Hematopoietic multipotent progenitor cell treated with erythropoietin and hydrocortisone succinate and interleukin-3 and kit ligand, for 8 days (in vitro differentiated cells): ENCODE measurements at places on chromosomes 13 and 19.
A peak's percentile ranks its signal among the peaks of the same experiment; 100 is the strongest.

GRCh38 chr13:108962654-108963053, 333.2 kb downstream of the MYO16 start:
- DNase-seq, result peak; percentile 57

GRCh38 chr19:10699650-10700335, 1.4 kb upstream of the QTRT1 start:
- peak; percentile 85 for DNase-seq

DNA sequence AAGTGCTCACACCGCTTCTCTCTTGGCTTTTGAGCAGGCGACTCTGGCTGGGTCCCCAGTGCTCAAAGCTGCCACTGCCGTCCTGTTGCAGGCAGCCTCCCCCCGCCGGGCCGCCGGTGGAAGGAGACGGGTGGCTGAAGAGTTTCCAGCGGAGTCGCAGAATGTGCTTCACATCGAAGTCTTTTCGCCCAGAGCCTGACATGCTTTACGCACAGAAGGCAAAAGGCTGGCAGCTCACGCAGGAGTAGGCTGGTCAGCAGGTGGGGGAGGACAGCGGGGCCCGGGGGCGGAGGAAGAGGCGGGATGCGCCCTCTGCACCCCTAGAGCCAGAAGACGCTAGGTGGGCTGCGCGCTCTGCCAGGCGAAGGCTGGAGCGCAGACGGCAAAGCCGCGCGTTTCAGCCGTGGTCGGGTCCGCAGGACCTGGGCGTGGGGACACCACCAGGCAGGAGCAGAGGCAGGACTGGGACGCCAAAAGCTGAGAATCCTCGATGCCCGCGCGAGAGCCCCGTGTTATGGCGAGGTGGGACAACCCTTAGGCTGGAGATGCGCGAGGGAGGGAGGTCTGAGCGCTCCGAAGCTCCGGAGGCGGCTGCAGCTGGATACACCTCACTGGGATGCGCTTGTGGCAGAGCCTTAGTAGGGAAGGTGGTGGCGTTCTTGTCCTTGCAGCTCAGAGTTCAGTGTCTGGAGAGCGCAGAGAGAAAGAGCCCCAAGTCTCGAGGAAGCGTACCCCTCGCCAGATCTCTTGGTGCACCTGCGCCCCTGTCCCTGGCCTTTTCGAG, at the start of gene ATXN8OS:
Gene ATXN8OS, plus strand, starts transcription at position 329 of the 784 bp plus-strand sequence.
- no peak for DNase-seq

DNA sequence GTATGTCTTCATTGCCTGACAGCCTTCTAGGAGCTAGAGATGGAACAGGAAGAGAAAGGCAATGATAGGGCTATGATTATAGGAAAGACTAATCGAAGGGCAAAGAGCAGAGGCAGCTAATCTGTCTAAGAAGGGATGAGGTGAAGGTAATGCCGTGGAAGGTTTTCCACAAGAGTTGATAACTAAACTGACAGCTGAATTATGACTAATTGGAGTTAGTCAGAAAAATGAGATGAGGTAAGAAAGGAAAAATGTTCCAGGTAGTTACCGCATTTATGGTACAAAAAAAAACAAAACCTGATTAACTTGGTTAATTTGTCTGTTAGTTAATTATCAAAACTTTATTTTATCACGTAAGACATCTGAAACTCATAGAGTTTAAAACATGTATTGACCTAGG, 260.3 kb downstream of the SLITRK6 start:
- no peak for DNase-seq

DNA sequence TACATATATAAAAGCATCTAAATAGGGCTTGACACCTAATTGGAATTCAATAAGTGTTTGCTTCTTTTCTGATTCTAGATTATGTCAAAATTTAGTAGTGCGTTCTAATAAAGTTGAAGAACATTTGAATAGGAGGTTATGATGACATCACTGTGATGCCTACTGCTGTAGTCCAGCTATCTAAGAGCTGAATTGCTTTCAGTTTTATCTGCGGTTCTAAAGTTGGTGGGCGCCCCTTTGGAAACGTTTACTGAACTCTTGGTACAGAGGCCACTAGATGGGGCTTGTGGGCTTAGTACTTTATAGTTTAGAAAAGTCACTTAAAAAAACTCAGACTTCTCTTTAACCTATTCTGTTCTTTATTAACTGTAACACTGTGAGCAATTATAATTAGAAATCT, 776.9 kb downstream of the GPC5 start:
- DNase-seq, result peak; percentile 55

DNA sequence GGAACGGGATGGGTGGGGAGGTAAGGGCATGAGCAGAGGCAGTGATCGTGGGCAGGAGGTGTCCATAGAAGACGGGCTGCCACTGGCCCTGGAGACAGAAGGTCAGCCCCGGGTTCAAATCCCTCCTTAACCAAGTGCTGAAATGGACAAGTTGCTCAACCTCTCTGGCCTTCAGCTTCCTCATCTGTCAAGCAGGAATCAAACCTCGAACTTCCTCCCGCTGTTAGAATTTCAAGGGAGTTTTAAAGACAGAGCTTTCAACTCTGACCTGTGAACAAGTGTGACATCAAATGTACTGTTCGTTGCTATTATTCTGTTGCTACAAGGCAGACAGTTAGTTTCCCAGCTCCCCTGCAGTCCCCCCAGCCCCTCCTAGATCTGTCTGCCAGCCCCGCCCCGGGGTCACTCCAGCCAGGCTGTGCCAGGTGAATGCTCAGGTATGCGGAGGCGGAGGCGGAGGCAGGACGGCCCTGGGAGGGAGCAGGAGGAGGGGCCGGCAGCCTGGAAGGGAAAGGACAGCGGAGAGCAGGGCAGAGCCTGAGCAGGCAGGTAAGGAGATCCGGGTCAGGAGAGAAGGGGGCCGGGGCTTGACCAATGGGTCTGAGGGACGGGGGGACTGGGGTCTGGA, at the start of gene EPS8L1:
Gene EPS8L1, plus strand, starts transcription at position 499 of the 628 bp plus-strand sequence. CDS start 576 bp downstream, outside the sequence.
- no peak for DNase-seq

- DNase-seq, result no peak
Observed at GRCh38 chr13:113610266-113610665, 25.7 kb downstream of the TFDP1 start.

DNA sequence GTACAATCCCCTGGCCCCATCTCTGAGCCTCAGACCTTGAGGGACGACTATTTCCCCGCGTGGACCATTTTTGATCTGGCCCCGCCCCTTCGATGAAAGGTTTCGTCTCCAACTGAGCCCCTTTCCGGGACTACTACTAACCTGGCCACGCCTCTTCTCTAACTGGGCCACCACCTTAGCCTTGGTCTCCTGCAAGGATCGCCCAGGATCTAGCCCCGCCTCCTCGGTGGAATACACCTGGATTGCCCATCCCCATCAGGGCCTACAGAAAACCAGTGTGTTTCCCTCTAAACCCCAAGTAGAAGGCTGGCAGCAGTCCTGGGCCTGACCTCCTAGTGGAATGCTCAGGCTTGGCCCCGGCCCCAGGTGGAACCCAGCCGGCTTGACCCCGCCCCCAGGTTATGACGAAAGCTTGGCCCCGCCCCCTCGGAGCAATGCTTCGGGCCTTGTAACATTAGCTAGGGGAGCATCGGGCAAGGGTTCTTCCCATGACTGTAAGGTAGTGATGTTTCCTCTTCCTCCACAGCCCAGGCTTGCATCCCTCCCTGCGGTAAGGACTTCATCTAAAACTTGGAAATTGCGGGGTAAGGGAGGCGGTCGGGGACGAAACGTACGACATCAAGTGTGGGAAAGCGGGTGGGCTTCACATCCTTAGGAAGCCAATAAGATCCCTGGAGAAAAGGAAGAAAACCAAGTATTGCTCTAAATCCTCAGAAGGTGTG, 9.1 kb downstream of the SPACA6 start:
- peak; percentile 22 for DNase-seq

- DNase-seq, result no peak
Observed at GRCh38 chr13:68996668-68997025, 1111.0 kb upstream of the ATXN8OS start.

- no peak for DNase-seq
Observed at GRCh38 chr13:40288259-40288658, 378.2 kb downstream of the FOXO1 start.

GRCh38 chr13:30720172-30720869, 15.0 kb upstream of the ALOX5AP start:
- DNase-seq, result no peak

DNA sequence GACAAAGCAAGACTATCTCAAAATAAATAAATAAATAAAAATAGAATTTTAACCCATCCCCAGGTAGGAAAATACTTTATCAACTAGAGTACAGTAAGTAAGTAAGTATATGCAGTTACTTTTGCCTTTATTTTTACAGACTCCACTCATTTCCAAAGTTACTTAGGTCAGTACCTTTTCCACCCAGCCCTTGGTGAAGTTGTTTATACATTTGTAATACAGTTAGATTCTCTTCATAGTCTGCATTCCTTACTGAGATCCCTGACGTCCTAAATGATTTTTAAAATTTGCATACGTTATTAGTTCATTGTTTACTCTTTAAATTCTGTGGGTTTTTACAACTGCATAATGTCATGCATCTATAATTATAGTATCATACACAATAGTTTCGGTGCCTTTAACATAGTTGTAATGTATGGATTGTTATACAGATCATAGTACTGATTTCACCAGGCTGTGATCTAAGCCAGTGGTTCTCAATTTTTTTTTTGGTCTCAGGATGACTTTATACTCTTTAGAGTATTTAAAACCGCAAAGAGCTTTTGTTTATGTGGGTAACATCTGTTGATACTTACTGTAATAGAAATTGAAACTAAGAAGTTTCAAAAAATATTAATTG, 10.4 kb downstream of the SETDB2 start:
- DNase-seq, result no peak

GRCh38 chr19:35009424-35010415, 9.6 kb downstream of the GRAMD1A start:
- no peak for DNase-seq

DNA sequence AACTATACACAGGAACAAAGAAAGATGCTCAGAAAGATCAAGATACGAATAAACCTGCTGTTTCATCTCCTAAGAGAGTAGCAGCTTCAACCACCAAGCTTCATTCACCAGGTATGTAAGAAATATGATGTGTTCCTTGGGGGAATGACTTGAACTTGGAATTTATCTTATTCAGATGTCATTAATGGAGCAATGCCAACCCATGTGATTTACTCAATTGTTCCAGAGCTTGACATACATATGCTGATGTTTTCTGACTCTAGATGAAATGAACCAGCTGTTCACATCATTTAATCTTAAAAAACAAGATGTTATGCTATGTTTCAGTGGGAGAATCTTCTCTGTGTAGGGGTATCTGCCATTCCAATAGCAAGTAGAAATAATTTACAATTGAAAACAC, 270.9 kb downstream of the SLC7A1 start:
- no peak for DNase-seq

DNA sequence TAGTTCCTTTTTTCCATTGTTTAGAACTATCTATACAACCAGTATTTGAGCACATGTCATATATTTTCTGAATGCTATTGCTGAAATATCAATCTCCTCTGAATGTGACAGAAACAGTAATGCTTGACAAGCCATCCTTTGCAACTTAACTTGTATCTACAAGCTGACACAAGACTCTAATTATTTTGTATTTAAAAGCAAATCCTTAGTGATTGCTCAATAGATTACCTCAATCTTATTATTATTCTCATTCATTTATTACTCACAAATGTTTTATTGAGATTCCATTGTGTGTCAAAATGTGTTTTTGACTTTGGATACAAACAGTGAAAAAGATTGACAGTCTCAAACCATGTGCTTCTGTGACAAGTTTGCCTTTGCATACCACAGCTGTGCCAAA, 787.8 kb upstream of the PRR20A start:
- DNase-seq, result no peak

DNA sequence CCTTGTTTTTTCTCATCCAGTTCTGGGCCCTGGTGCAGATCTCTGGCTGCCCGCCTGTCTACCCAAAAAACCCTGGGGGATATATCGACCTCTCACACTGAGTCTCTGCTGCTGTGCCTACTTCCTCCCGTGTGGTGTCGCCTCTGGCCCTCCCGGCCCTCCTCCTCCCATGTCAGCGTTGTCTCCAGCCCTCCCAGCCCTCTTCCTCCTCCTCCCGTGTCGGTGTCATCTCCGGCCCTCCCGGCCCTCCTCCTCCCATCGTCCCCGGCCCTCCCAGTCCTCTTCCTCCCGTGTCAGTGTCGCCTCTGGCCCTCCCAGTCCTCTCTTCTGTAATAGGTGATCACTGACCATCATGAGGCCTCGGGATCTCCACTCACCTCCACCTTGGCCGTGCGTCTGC, 81.8 kb downstream of the GPR12 start:
- no peak for DNase-seq

GRCh38 chr13:20713014-20713376, 9.5 kb downstream of the IL17D start:
- no peak for DNase-seq

DNA sequence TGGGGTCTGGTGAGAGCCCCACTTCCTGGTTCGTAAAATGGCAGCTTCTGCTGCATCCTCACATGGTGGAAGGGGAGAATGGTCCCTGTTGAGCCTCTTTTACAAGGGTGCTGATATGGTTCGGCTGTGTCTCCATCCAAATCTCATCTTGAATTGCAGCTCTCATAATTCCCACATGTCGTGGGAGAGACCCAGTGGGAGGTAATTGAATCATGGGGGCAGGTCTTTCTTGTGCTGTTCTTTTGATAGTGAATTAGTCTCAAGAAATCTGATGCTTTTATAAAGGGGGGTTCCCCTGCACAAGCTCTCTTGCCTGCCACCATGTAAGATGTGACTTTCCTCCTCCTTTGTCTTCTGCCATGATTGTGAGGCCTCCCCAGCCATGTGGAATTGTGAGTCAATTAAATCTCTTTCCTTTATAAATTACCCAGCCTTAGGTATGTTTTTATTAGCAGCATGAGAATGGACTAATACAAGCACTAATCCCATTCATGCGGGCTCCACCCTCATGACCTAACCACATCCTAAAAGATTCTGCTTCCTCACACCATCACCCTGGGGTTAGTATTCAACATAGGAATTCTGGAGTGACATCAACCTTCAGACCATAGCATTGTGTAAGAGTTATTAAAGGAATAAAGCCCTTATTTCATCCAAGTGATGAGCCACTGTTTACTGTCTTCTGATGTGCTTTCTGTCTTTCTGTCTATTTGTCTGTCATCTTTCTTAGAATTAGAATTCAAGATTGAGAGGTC, 159.0 kb upstream of the IRS2 start:
- no peak for DNase-seq

GRCh38 chr13:23673354-23673753, 103.1 kb downstream of the TNFRSF19 start:
- no peak for DNase-seq

GRCh38 chr19:7507884-7508283, 8.0 kb upstream of the ZNF358 start:
- peak; percentile 77 for DNase-seq

GRCh38 chr13:36965767-36966166, 33.4 kb downstream of the ALG5 start:
- no peak for DNase-seq

DNA sequence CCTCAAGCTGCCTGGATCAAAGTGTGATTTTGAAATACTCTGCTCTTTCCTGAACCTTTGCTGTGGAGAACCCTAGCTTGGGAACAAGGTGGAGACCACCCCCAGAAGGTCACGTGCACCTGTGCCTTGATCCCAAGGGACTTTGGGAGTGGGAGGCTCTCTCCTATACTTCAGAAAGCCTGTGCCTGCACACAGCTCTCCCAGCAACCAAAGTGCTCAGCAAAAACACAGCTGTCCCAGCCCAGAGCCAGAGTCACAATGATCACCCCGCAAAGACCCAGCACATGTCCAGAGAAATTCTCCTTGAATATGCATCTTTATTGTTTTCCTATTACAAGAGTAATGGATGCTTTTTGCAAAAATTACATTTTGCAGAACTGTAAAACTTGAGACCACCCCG, 43.4 kb downstream of the TNFRSF19 start:
- DNase-seq, result no peak

- no peak for DNase-seq
Observed at GRCh38 chr19:41298348-41298964, 11.5 kb upstream of the CCDC97 start.
